Nephron progenitor cell (in vitro differentiated cells): ENCODE measurements at places on chromosomes 3 and 15.

GRCh38 chr15:38242055-38242454 lies 10.6 kb upstream of the SPRED1 start:
- no peak for DNase-seq

GRCh38 chr3:8237893-8238292 lies 263.7 kb upstream of the LMCD1 start:
- DNase-seq, result no peak

DNA sequence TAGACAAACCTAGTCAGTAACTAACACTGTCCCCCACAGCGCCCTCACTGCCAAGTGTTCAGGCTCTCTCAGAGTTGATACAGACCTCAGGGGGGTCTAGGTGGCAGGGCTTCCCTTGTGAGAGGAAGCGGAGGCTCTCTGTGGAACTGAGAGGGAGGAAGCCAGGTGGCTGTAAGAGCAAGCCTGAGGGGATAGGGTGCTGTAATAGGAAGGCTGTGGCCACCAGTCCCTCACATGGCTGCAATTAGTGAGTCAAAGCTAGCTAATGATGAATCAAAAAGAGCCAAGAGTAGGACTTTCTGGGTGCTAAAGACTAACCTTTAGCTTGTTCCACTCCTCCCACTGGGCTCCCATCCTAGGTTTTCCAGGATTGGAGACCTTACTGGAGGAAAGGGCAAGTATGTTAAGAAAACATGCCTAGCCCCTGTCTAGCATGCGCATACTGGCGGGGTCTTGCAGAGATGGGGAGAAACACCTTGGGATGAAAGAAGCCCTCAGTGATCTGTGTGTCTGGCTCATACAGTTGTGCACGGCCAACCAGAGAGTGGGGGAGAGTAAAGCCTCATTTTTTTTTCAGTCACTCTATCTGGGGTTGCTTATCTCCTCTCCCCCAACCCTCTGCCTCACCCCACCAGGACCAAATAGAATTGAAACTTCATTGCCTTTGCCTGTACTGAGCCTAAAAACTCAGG lies 13.3 kb upstream of the SOX2 start:
- DNase-seq, result no peak

- no peak for DNase-seq
Measured at GRCh38 chr15:90248789-90249202, 560 bp upstream of the TTLL13 start.

DNA sequence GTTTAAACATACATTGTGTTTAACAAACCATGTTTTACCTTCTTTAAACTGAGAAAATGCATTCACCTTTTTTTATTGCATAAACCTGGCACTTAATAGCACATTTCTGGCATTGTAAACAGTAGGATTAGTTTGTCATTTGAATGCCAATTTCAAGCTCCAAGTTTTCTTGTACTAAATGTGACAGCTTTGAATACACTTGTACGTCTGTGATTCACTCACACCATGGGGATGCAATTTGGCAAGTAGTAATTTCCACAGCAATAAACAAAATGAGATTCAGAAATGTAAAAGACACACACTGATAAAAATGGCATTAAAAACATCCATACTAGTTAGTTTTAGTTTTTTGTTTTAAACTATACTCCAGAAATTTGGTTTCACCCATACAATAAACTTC lies 598.9 kb downstream of the SI start:
- no peak for DNase-seq

DNA sequence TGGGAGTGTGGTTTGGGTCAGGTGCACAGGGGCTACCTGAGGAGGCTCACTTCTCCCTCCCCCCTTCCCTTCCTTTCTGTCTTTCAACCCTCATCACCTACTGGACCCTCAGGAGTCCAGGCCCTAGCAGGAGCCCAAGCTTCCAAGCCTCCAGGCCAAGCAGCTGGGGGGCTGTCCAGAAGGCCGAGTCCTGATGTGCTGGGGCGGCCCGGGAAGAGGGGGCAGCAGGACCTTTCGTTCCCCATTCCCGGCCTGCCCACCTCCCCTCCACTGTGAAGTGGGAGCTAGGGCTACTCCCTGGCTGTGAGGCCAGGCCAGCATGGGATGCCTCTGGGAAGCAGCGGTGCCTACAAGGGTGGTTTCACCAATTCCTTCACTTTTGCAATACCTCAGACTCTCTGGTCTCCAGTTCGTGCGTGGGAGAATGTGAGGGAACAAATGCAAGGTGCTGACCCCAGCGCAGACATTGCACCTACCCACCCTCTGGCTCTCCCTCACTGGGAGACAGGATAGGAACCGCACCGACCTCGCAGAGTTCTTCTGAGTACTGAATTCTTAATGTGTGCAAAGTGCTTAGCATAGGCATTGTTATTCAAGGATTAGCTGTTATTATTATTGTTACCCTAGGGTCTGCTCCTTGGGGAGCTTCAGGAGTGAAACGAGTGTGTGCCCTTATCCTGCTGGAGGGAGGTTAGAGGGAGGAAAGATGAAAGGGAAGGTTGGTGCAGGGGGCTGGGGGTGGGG lies 2.5 kb downstream of the EPHB3 start:
- DNase-seq, result no peak

GRCh38 chr3:56887402-56888025 lies 85.8 kb upstream of the ARHGEF3 start:
- DNase-seq, result no peak

- no peak for DNase-seq
Measured at GRCh38 chr3:189966843-189967242, 153.9 kb downstream of the P3H2 start.

DNA sequence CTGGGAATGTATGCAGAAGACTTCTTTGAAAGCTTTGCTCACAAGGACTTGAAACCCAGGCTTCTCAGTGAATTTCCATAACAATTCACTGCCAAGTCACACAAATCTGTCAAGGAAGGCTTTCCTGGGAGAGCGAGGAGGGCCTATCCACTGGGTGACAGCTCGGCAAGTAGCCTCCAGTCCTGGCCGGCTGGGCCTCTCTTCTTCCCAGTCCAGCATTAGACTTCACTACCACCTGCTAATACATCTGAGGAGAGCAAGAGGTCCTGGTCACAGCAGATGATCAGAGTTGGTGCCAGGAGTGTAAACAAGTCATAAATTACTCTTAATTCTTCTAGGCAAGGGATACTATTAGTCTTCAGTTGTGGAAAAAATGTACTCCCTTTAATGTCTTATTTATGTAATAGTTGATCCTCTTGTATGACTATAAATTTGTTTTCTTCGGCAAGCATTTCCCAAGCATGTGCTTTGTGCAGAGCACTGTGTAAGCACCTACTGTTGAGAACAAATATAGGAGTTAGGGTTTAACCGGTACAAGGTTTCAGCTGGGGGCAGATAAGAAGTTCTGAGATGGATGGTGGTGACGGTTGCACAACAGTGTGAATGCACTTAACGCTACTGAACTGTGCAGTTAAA lies 162.9 kb downstream of the VGLL4 start:
- peak; percentile 10 for DNase-seq

- DNase-seq, result no peak
Measured at GRCh38 chr3:122956693-122957455, 70.7 kb downstream of the SEMA5B start.

GRCh38 chr3:15281817-15282216 lies 50.6 kb downstream of the SH3BP5 start:
- DNase-seq, result no peak

DNA sequence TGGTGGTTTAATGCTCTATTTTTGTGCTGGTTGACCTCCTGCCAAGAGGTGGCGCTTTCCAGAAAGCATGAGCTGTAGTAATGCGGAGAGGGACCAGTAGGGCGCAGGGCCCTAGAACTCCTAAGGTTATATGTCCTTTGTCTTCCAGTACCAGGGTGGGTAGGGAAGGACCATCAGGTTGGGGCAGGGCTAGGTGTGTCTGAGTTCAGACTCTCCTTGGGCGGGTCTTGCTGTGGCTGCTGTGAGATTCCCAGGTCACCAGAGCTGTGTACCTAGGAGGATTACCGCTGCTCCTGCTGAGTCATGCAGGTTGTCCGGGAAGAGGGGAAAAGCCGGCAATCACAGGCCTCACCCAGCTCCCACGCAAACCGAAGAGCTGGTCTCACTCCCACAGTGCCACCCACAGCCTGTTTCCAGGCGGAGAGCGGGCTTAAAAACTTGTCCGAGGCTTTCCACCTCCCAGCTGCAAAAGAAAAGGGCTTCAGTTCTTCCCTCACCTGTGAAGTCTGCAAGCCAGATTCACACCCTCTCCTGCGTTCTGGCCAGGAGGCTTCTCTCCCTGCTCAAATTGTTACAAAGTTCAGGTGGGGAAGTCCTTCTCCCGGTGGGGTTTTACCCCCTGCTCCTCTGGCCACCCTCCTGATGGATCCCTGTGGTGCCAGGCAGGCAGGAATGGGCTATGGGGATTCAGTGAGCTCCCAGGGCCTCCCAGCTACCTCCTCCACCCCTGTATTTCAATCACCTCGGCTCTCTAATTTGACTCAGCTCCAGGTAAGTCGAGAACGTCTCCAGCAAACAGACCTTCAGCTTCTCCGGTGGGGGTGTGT lies 37.7 kb upstream of the BCHE start:
- no peak for DNase-seq

DNA sequence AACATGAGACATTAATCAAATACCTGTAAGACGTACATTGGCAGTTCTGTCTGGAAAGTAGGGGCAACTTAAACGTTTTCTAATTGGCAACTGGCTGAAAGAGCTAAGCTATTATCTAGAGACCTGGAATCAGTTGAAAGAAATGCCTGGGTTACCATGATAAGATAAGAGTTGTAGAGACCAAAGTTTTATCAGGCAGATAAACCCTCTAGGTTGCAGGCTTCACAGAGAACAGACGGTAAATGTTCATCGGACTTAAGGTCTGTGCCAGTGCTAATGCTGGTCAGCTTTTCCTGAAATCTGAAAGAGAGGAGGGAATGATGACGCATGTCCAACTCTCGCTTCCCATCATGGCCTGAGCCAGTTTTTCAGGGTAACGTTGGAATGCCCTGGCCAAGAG lies 196.2 kb downstream of the ROBO2 start:
- DNase-seq, result no peak

DNA sequence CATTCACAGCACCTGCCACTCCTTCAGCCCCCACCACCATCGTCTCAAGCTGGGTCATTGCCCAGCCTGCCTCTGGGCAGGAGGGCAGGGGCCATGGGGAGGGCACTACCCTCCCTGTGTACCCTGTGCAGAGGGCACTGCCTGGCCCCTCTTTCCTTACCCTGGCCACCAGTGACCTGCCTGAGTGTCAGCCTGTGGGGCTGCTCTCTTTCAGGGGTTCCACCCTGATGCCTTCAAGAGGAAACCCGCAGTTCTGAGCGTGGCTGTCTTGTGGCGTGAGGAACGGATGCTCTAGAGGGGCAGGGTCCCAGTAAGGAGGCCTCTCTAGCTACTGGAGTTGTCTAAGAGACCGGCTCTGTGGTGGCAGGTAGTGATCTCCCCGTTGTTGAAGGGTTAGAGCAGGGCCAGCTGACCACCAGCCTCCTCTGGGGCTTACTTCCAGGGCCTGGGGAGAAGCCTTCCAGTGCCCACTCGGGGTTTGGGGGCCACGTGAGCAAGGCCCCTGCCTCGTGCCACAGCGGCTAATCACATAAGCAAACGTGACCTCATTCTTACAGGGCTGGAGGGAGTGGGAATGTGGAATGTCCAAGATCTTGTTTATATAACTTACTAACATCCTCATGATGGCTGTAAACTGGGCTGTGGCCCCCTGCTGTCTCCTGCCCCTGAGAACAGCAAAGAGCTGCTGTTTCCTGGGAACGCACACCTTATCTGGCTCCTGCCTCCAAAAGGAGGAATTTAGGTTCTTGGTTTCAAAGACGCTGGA lies 31.4 kb upstream of the SEC13 start:
- DNase-seq, result peak; percentile 23

GRCh38 chr3:168249205-168249549 lies 153.5 kb upstream of the GOLIM4 start:
- no peak for DNase-seq

DNA sequence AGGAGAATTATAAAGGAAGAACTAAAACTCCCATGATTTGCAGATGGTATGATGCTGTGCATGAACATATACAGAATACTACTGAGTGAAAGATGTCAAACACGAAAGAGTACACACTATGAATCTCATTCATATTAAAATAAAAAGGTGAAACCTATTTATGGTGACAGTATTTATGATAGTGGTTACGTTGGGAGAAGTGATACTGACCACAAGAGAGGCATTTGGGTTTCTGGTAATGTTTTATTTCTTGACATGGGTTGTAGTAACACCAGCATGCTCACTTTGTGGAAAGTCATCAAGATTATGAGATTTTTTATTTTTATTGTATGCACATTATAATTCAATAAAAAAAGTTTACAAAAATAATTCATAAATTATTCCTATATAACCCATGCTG lies 324.0 kb downstream of the GAP43 start:
- no peak for DNase-seq

GRCh38 chr3:107206141-107206540 lies 171.1 kb upstream of the CCDC54 start:
- DNase-seq, result peak; percentile 14

- no peak for DNase-seq
Measured at GRCh38 chr3:25018909-25019308, 409.2 kb upstream of the RARB start.

- DNase-seq, result no peak
Measured at GRCh38 chr3:128967748-128968355, 26.0 kb downstream of the CFAP92 start.

DNA sequence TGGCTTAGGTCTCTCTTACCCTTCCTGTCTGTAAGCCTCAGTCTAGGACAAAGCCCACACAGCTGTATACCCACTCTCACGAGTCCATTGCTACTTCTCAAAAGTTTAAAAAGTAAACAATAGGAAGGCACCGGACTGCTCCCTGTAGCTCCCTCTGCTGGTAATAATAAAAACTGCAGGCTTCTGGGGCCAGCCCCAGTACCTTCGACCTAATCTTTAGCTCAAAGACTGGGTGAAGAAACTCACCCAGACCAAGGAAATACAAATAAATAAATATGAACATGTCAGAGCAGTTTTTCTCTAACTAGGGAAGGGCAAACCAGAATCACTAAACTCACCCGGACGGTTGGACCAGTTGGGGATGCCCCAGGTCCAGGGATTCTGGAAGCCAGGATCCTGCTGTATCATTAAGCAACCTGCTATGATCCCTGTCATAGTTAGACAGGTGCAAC lies 5.0 kb downstream of the FAM219B start:
- peak; percentile 62 for DNase-seq

DNA sequence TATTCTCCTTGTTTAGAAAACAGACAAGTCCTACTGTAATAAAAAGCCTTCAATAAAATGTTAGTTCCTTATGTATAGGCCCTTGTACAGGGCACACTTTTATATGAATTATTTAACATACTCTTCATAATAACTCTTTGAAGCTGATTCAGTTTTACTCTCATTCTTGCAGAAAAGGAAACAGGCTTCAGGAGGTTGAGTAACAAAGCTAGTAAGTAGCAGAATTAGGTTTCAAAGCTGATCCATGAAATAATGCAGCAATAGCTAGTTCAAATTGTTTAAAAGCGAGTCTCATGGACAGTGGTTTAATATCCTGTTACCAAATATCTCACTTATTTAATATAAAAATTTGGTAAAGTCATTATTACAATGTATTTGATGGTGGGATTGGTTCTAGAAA lies 25.0 kb downstream of the TCF12 start:
- no peak for DNase-seq

DNA sequence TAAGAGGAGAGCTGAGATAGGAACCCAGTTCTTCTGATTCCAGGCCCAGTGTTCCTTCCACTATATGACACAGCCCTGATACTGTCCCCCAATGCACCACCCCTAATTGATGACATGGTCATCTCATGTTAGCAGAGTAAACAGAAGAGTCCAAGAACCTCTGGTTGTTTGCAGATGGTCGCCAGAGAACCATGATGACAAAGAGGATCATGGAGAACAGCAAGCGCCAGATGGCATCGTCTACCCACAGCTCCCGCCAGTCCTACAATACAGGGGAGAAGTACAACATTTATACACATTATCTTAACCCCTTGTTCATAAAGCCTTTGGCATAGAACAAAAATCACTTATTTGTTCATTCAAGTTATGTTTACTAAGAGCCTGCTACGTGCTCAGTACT lies 18.5 kb upstream of the VPS39 start:
- DNase-seq, result no peak
